AG09309 (cell line): ENCODE measurements at places on chromosomes 12 and 14.

GRCh38 chr14:92729634-92730358 lies 18.6 kb downstream of the LGMN start:
- DNase-seq: peak; percentile 65

DNA sequence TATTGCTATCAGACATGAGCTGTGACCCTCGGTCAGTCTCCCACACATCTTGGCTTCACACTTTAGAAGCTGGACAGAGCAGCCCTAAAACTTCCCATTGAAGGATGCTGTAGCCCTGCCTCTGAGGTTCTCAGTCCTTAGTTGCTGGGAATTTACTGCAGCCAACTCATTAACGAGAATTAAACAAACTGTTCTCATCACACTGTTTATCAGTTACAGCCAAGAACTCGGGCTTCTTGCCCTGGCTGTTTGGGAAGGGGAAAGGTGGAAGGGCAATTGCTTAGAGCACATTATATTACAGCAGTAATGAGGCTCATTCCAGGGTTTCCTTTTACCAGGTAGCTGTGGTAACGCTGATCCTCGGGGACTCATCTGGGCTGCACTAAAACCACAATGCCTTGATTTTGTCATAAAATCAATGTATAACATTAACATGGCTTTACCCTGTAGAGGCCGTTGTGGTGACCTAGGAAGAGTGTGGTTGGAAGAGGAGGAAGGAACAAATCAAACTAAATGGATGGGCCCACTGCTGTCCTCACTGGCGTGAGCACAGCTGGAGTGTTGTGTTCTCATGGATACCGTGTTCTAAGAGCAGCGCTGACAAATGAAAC lies 87.1 kb downstream of the GPR135 start:
- no peak for DNase-seq

DNA sequence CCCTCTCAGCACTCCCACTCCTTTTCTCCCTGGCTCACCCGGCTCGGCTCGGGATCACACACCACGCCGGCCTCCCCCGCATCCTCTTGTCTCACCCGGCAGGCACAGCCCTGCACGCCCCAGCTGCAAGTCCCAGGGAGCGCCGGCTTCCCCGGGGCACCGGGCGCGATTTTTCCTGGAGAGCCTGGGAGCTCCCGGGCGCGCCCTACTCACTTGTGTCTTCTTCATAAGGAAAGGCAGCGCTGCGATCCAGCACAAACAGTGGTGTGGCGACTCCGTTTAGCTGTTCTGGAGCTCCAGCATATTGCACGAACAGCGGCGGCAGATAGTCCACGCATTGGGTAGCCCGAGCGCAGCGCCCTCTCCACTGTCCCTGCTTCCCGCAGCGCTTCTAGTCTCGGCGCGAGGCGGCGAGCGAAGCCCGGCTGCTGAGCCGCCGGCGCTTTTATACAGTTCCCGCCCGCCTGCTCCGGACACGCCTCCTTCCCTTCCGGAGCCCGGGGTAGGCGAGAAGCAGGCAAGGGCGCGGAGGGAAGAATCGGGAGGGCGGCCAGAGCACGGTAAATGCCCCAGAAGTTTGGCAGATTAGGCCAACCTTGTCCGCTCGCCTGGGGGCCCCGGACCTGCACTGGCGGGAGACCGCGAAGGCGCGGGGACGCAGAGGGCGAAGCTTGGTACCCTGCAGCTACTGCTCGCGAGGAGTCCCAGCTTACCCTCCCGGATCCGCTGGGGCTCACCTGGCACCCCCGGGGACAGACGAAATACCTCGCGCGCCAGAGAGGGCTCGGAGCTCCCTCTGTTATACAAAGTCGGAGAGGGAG lies at the start of gene KITLG:
Gene KITLG, minus strand, starts transcription at position 421 of the 821 bp plus-strand sequence. Its CDS starts 193 bp downstream, at position 228.
- no peak for DNase-seq

GRCh38 chr14:102015771-102016170 lies 51.4 kb downstream of the DYNC1H1 start:
- no peak for DNase-seq

DNA sequence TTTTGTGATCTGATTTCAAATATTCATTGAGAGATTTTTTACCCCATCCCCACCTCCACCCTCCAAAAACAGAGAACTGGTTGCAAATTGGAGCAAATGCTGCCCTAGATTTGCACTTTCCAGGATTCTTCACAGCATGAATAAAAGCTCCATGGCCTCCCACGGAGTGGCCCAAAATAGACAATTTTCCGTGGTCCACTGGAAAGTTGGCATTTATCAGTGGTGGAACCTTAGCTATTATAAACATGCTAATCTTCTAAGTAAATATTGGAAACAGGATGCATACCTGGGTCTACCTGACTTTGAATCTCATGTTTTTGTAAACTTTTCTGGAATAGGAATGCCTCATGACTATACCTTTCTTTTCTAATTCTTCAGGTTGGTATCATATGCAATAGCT lies 123.9 kb downstream of the SLC16A7 start:
- DNase-seq: no peak

- DNase-seq: no peak
These were observed 196.9 kb upstream of the ALG10 start for GRCh38 chr12:33825442-33825841.

- no peak for DNase-seq
These were observed 153.5 kb upstream of the MAX start for GRCh38 chr14:65255583-65256461.
